SHP77 (cell line): ENCODE measurements at places on chromosomes 13 and 19.

- no peak for DNase-seq
Observed at GRCh38 chr13:70107125-70107497, 515 bp upstream of the ATXN8OS start.

DNA sequence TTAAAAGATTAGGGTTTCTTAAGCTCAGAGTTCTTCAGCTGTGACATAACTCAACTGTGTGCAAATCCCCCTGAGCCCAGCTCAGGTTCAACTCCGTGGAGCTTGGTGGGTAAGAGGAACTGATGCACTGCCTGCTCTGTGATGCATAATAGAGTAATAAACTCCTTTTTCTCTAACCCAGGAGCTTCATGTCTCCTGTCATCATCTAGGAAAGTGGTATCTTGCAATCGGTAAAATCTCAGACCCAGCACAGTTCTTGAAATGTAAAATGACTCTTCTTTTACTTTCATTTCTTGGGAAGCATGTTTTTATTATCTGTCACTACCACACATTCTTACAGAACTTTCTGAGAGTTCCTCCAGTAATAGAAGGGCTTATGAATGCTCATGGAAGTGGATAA, 123.8 kb upstream of the PCDH9 start:
- DNase-seq = no peak

GRCh38 chr13:99741960-99742359, 229.6 kb downstream of the ZIC5 start:
- no peak for DNase-seq

- no peak for DNase-seq
Observed at GRCh38 chr13:95368998-95369397, 67.7 kb upstream of the ABCC4 start.

- no peak for DNase-seq
Observed at GRCh38 chr13:71464686-71465085, 402.3 kb downstream of the DACH1 start.

- DNase-seq = no peak
Observed at GRCh38 chr19:36420961-36421748, 2.7 kb upstream of the ZFP82 start.

DNA sequence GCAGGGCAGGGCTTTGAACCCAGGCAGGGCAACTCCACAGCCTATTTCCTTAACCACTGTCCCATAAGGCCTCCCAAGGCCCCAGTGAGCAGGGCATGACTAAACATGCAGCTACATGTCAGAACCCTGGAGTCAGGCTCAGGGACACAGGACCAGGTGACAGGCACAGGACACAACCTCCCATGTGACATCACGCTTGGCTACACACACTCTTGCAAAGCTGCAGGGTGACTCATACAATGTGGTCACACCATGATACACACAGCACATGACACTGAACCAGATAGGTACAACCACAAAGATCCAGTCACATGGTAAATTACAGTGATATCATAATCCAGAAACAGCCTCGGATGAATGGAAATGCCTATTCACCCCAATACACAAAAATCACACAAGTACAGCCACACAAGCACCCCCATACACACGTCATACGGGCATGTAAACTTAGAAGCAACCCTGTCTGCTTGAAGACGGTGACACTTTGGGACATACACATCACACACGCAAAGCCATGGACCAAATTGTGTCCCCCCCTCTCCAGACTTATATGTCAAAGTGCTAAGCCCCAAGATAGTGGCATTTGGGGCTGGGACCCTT, 14.5 kb downstream of the KLK4 start:
- peak; percentile 56 for DNase-seq

- no peak for DNase-seq
Observed at GRCh38 chr13:23621316-23621645, 51.1 kb downstream of the TNFRSF19 start.

DNA sequence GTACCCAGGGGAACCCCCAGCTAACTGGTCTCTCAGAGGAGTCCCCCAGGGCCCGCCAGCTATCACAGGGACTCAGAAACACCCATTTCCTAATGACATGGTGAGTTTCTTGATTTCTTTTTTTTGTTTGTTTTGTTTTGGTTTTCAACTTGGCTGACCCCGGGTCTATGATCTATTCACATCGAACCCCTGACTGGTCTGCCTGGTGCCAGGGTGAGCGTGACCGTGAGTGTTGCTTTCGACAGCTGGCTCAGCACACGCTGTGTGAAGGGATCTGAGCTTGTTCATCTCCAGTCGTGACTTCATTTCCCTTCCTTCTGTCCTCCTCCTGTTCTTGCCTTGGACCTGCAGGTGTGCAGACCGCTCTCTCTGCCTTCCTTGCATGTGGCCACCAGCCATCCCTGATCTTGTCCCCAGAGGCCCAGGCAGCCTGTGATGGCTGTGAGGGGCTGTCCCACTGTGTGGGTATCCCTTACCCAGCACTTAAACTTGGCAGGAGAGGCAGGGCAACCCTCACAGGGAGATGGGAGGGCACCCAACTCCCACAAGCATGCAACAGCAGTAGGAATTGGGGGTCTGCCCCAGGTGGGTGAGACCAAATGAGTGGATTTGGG, 26.2 kb downstream of the TMEM161A start:
- DNase-seq = no peak

DNA sequence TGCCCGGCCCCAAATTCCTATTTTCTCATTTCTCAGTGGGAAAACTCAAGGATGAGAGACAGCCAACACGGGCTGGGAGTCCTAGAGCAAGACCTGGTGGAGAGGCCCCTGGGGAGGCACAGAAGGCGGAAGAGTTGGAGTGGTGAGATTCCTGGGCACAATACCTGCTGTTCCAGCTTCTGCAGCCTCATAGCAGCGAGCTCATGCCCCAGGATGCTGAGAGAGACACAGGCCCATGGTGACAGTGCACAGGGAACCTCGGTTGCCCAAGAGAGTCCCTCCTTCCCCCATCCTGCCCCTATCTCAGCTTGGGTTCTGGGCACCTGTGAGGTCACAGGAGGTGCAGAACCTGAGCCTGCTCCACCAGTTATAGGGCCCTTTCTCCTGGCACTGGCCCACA, 1.4 kb downstream of the TULP2 start:
- no peak for DNase-seq

- no peak for DNase-seq
Observed at GRCh38 chr19:18790566-18791314, at the start of gene COMP. Gene COMP (minus strand): TSS chr19:18791305. CDS start chr19:18791269, 36 bp downstream.

DNA sequence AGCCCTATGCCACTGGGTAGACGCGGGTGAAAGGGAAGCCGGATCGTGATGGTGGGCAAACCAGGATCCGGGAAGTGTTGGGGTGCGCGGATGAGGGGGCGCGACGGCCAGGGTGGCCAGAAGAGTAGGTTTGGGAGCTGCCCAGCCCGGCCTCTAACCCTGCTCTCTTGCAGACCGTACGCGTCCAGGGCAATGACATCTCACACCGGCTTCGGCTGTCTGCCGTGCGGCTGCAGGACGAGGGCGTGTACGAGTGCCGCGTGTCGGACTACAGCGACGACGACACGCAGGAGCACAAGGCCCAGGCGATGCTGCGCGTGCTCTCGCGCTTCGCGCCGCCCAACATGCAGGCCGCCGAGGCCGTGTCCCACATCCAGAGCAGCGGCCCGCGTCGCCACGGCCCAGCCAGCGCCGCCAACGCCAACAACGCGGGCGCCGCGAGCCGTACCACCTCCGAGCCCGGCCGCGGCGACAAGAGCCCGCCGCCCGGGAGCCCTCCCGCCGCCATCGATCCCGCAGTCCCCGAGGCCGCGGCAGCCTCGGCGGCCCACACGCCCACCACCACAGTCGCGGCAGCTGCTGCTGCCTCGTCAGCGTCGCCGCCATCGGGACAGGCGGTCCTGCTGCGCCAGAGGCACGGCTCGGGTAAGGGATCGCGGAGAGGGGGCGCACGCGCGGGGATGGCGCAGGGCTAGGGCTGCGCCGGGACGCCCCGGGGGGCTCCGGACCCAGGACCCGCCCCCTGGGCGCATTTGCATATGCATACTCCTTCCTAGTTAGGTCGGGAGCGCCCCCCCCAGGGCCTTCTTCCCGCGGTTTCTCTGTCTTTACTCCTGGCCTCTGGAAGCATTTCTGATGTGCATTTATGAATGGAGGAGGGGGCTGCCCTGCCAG, 4.1 kb downstream of the VSTM2B start:
- no peak for DNase-seq

DNA sequence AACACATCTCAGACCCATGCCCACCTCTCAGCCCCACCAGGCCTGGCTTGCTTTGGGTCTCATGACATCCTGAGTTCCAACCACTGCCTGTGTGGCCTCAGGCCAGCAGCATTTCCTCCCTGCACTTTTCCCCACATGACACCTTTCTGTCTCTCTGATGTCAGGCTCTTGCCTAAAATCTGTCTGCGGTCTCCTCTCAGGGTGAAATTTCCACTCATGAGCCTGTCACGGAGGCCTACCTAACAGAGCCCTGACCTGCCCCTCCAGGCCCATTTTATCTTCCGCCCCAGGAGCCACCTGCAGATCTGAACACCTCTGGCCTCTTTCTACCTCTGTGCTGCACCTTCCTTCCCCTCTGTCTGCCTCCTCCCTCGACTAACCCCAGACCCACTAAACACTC, 93.5 kb downstream of the ZDHHC20 start:
- no peak for DNase-seq

DNA sequence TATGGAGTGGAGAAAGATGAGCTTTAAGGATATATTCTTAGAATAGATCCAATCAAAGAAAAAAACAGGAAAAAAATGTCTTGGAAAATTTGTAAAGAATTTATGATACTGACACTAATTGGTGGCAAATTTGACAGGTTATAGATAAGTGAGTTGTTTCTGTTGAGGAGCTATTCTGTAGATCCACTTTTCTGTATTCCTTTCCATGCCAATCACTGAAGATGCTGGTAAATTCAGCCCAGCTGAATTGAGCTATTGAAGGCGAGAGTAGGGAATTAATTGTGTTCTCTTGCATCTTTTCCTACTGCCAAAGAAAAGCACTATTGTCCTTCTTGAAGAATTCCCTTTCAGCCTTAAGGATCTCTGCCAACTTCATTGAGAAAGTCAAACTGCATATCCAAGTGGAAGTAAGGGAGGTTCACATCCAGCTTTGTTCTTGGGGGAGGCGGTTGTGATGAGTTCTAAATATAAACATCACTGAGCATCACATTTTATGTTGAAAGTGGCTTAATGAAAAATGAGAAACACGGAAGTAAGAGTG, 113.1 kb downstream of the PCDH9 start:
- no peak for DNase-seq

- no peak for DNase-seq
Observed at GRCh38 chr19:29586401-29586800, 19.7 kb upstream of the POP4 start.

GRCh38 chr13:102310691-102311418, 91.0 kb downstream of the FGF14 start:
- DNase-seq = no peak

- DNase-seq = no peak
Observed at GRCh38 chr13:31747291-31747690, 8.0 kb downstream of the RXFP2 start.

GRCh38 chr19:35151273-35152065, 3.1 kb upstream of the FXYD5 start:
- DNase-seq = no peak

GRCh38 chr13:44422755-44423643, 49.4 kb downstream of the SERP2 start:
- peak; percentile 56 for DNase-seq

DNA sequence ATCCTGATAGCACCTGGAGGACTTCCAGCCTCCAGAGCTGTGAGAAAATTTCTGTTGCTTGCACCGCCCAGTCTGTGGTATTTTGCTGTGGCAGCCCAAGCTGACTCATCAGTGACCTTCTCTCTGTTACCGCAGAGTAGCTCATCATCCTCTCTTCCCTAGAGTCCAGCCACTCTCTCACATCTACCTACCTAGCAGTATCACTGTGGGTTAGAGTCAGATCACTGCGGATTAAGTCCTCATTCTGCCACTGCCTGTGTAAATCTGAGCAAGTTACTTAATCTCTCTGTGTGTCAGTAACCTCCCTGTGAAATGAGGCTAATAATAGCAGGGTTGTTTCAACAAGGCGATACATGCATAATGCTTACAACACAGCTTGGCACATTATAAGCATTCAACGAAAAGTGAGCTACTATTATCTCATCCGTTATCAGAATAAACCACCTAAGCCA, 40.3 kb upstream of the USPL1 start:
- DNase-seq = no peak

- no peak for DNase-seq
Observed at GRCh38 chr13:51328488-51328887, 11.0 kb upstream of the SERPINE3 start.

- no peak for DNase-seq
Observed at GRCh38 chr13:73984201-73984600, 150.0 kb downstream of the KLF12 start.

GRCh38 chr13:55728247-55728646, 1412.5 kb upstream of the PRR20A start:
- DNase-seq = no peak

- no peak for DNase-seq
Observed at GRCh38 chr19:43687660-43687997, 17.7 kb upstream of the PLAUR start.

GRCh38 chr13:77358001-77358400, 31.1 kb upstream of the MYCBP2 start:
- DNase-seq = no peak

DNA sequence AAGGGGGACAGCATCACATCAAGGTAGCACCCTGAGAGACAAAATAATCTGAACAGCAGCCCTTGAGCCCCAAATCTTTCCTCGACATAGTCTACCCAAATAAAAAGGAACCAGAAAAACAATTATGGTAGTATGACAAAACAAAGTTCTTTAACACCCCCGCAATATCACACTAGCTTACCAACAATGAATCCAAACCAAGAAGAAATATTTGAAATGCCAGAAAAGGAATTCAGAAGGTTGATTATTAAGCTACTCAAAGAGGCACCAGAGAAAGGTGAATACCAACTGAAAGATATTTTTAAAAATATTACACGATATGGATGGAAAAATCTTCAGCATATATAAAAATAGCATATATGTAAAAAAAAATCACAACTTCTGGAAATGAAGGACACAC, 252.9 kb upstream of the SLITRK6 start:
- no peak for DNase-seq

DNA sequence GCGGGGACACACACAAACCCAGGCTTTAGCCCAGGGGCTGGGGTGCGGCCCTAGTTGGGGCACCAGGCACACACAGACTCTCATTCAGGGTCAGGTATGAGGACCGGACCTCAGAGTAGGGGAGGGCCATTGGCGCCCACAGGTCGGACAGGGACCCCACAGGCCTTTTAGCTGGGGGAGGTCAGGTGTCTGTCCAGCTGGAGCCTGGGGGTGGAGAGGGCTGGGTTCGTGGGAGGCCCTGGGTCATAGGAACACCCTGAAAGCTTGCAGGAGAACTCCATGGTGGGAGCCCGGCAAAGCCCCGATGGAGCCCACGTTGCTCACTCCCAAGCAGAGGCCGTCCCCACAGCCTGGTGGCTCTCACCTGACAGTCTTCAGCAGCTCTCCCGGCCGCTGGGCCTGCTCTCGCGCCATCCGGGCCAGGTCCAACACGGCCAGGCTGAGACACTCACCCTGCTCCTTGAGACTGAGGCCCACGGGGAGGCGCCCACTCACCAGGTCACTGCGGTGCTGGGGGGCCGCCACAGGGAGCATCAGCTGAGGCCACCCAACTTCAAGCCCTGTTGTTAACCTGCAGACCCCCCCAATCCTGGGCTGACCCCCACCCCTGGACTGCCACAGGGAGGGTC, 5.0 kb downstream of the JAK3 start:
- no peak for DNase-seq
